ENCODE measurements at places on chromosomes 4 and X.

GRCh38 chr4:18439311-18439710, 417.8 kb upstream of the LCORL start:
- no peak for DNase-seq

- DNase-seq, result no peak
Observed at GRCh38 chr4:151304755-151305154, 20.6 kb downstream of the SH3D19 start.

GRCh38 chrX:110321081-110321480, 3.2 kb upstream of the AMMECR1 start:
- no peak for DNase-seq

GRCh38 chr4:15598644-15599043, 56.5 kb downstream of the FBXL5 start:
- DNase-seq, result no peak

DNA sequence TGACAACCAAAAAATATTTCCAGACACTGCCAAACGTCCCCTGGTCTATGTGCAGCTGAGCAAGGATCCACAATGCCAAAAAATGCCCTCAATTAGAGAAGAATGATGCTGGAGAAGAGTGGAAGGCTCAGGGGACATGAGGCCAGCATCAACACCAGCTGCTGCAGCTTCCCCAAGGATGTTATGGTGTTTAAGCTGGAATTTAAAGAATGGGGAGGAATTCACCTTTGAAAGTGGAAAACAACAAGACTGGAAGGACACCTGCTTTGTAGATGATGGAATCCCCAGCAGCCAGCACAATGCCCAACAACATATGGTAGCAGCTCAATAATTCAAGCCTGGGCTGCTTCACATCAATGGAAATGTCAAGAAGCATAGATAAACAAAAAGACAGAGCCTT, 20.3 kb upstream of the SMPX start:
- no peak for DNase-seq

GRCh38 chr4:123233136-123233768, 163.3 kb upstream of the SPRY1 start:
- DNase-seq, result no peak

DNA sequence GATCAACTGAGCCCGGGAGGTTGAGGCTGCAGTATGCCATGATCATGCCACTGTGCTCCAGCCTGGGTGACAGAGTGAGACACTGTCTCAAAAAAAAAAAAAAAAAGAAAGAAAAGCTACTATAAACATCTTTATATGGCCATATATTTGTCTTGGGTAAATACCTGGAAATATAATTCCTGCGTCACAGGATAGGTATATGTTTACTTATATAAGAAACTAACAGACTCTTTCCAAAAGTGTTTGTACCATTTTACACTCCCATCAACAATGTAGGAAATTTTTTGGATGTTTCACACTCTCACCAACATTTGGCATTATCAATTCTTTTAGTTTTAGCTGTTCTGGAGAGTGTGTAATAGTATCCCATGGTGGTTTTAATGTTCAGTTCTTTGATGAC, 12.8 kb downstream of the P2RY4 start:
- DNase-seq, result no peak

DNA sequence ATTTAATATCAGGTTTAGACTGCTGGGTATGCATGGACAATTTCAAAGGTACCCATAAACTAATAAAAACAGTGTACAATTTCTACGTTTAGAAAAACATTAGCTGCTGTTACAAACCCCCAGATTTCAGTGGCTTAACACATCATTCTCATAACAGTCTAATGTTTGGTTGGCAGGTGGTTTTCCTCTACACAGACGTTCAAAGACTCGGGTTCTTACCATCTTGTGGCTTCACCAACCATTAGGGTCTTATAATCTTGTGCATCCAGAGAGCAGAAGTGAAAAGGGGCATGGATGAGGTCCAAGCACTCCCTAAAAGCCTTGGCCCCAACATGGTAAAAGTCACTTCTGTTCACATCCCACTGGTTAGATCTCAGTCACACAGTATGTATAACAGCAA, 71.6 kb downstream of the SH3RF1 start:
- no peak for DNase-seq

DNA sequence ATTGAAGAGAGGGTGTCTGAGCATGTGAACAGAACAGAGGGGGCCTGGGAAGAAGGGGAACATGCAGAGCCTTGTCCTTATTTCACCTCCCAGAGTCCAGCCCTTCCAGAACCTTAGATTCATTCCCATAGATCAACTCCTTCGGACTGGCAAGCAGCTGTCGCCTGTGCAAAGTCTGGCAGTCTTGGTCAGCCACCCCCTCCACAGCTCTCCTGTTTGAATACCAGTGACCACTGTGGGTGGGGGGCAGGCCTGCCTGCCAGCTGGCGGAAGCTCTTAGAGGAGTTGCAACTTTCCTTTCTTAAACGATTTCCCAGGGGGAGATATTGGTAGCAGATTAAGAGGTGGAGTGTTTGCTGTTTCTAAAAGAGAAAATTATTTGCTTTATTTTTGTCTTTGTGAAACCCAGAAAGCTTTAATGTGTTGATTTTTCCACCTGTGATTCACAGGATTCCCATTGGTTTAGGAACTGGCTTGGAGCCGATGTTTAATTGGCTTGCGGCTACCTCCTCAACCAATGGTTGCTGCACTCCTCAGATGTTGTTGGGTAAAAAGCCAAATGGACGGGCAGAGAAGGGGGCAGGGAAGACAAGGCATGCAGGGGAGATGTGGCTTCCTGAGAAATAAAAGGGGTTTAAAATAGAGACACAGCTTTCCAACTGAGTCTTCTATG, 62.2 kb upstream of the PRPS1 start:
- no peak for DNase-seq

- no peak for DNase-seq
Observed at GRCh38 chr4:7781993-7782392, 157.7 kb downstream of the AFAP1 start.

DNA sequence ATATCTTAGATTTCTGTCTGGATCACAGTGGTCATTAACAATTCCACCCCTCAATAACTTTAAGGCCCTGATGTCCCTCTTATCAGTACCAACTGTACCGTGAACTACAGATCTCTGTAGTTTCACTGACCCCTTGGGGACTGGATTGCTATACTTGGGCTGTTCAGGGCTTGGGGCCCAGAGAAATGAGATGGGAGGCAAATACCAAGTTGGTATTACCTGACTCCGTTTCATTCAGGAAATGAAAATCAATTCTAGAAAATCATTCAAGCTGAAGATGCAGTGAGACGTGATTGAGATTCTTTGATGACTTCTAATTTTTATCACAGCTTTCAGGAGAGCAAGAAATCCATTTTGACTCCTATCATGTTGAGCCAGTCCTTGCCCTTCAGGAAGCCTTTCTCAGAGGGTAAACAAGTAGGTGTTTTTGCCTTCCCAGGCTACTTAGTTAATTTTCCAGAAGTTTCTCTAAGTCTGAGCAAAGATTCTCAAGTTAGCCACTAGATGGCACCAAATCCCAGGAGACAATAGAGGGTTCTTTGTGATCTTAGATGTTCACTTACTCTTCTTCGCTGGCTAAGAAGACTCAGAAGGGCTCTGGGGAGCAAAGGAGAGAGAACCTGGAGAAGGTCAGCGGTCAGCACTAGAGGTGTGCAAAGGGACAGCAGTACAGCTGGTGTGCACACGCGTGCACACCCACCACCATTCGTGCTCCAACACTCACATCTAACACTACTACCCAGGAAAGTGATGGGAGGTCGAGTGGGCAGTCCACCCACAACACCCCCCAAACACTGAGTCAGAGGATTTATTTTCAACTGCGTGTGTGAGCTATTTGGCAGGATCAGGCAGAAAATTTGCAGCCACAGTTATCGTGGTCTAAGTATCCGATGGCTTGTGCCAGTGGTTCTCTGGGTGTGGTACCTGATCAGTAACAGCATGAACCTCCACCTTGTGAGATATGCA, 7.4 kb downstream of the HNRNPH2 start:
- no peak for DNase-seq

DNA sequence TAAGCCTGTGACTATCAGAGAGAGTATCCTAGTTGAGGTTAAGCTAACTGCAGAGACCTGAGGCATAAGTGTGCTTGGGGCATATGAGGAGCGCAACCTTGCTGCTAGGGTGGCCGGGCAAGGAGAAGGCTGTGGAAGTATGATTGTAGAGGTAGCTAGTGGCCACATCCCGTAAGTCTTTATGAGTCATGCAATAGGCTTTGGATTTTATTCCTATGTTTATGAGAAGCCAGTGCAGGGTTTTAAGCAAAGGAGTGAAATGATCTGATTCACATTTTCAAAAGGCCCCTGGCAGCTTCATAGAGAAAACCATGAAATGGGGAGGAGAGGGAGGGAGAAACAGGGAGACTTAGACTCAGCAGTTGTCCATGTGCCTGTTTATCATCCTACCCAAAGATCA, 92.1 kb upstream of the WDFY3 start:
- DNase-seq, result no peak

DNA sequence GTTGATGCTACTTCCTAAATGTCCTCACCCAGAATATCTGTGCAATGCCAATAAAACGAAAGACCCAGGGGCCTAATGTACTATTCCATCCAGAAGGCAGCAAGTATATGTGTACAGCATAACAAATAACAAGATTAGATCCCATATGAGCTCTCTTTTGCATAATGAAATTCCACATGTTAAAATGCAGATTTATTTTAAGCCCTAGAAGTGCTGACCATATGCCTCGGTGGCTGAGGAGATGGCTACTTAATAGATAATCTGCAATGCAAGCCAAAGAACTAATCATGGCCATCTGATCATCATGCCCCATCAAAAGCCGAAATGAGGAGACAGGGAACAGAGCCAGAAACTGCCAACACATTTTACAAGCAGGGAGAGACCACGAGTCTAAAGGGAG, 293.5 kb downstream of the KCNIP4 start:
- no peak for DNase-seq

DNA sequence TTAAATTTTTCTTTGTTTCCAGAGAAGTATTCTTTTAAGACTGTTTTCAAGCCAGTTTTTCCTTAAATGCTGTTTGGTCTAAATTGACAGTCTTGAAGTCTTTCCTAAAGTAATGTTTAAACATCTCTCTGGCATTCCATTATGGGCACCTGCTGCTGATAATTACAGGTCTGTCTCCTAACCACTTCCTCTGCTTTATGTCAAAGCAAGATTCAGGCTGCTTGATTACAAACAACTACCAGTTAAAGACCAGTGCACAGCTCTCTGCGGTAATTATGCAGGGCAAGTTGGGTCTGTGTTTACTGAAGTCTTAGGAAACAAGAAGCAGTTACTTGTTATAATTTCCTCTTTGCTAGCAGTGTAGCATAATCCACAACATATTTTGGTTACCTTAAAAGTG, 17.6 kb downstream of the UNC5C start:
- DNase-seq, result no peak

GRCh38 chr4:142144813-142145212, 508.4 kb downstream of the IL15 start:
- no peak for DNase-seq

DNA sequence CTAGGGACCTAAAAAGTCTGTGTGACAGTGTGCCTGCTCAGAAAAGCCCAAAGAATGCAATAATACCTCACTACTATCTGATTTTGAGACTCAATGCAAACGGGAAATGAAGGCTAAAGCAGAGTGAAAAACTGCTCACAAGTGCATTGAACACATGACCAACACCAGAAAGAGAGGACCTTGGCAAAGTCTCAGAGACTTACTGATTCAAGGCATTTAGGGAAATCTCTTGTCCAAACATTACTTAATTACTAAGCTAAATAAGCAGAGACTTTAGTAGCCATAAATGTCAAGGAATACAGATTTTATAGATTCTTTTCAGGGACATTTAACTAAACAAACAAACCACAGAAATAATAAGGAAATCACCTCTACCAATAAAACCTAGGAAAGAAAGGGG, 916.0 kb downstream of the FSTL5 start:
- DNase-seq, result no peak

DNA sequence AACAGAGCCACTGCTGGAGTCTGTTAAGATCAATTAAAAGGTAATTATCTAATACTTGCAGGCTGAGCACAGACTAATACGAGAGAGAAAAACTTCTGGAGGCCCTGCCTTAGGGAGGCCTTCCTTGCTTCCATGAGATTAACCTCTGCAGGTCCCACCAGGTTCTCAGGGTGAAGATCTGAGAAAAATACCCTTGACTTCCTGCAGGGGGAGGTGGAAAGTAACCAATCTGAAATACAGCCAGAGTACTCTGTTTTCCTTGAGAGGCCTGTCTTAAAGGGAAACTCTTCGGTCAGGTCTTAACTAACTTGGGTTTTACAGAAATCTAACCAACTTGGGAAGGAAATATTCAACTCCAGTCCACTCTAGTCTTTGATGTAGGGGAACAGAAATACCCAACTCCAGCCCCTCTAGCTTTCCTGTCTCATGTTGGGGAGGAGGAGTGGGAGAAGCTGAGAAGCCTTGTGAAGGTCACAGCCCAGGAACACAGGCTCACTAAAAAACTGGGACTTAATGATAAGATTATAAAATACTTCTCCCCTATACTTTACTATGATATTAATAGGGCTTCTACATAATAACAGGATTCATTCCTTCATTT, 77.1 kb downstream of the TBCK start:
- DNase-seq, result no peak

DNA sequence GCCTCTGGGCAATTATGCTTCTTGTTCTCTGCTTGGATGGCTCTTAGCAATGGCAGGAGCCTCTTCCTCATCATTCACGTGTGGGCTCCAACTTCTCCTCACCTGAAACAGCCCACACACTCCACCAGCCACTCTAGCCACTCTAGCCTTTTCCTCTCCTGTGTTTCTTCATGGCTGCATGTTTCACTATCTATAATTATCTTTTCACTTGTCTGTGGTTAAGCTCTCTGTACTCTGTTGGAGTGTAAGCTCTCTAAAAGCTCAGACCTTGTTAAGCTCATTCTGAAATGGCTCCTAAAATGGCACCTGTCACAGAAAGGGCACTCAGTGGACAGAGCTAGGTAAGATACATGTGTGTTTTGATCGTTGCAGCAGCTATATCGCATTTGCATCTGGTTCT, 80.0 kb downstream of the SH3KBP1 start:
- no peak for DNase-seq

DNA sequence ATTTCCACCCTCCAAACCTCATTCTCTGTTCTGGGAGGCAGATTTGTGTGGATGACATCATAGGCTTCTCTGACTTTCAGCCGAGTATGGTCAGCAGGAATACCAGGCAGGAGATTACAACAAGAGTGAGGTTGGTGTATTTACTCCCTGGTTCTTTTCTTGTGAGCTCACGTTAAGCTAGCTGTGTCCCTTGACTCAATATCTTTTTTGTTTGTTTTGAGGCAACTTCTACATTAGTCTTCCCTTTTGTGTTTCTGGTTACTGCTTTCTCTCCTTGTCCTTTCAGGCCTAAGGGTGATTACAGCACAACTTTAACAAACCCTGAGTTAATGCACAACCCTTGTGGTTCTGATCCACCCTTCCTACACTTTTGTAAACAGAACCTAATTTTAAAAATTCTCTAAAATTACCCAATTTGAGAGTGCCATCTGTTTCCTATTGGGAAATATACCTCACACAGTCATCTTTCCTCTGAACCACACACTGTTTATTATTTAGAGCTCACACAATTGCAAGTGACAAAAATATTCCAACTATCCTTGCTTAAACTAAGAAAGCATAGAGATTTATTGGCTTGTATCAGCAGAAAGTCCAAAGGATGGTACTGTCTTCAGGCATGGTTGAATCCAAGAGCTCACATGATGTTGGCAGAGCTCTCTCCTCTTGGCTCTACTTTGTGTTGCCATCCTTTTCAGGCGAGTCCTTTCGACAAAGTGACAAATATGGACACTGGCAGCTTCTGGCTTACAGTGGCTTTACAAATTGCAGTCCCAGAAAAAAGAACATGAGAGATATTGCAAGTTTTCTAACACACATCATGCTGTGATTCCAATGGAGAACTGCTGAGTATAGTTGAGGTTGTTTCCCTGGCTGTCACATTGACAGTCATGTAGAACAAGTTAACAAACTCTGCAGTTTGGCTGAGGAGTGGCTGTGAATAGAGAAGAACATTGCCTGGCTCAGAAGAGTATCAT, 150.5 kb upstream of the DDIT4L start:
- DNase-seq, result no peak
